ENCODE measurements at places on chromosomes 3 and 15.

GRCh38 chr3:171768281-171768900 lies 41.9 kb downstream of the PLD1 start:
- DNase-seq: no peak

DNA sequence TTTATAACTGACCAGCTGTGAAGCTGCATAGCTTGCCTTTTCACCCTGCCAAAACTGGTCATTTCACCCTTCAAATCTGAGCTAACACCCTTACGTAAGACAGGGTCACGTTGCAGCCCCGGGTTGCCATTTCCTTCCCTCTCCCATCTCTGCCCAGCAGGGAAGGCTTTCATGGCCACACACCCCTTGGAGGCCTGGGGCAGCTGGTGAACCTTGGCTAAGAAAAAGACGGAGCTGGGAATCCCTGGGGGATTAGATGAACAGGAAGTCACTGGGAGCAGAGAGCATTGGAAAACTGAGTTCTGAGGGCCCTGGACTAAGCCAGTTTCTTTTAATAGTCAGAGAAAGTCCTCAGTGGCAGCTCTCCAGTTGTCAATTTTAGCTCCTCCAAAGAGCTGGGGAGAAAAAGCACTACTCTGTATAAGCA lies 67.8 kb downstream of the TTC23 start:
- DNase-seq: no peak

DNA sequence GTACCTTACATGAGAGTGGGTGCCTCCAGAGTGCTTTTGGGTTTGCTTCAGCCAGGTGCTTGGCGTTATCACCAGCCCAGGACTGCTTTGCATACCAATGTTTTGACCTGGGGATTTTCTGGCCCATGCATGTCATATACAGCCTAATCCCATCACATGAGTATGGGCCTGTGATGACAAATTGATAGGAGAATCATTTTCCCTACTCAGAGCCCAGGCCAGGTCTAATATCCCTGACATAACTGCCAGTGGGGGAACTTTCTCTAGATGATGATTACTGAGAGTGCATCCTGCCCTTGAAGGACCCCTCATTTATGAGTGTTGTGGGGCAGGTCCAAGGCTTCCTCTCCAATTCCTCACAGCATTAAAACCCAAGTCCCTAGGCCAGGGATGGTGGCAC lies 197.5 kb upstream of the LYSMD4 start:
- no peak for DNase-seq

- DNase-seq: peak; percentile 59
These were observed 21.7 kb downstream of the CCR9 start for GRCh38 chr3:45907769-45908705.
